ENCODE measurements at places on chromosomes 1 and 21. TPM values are rescaled to one million over a fixed set of nuclear protein-coding genes. Genes with fewer than 3 reads are reported as not detected.

DNA sequence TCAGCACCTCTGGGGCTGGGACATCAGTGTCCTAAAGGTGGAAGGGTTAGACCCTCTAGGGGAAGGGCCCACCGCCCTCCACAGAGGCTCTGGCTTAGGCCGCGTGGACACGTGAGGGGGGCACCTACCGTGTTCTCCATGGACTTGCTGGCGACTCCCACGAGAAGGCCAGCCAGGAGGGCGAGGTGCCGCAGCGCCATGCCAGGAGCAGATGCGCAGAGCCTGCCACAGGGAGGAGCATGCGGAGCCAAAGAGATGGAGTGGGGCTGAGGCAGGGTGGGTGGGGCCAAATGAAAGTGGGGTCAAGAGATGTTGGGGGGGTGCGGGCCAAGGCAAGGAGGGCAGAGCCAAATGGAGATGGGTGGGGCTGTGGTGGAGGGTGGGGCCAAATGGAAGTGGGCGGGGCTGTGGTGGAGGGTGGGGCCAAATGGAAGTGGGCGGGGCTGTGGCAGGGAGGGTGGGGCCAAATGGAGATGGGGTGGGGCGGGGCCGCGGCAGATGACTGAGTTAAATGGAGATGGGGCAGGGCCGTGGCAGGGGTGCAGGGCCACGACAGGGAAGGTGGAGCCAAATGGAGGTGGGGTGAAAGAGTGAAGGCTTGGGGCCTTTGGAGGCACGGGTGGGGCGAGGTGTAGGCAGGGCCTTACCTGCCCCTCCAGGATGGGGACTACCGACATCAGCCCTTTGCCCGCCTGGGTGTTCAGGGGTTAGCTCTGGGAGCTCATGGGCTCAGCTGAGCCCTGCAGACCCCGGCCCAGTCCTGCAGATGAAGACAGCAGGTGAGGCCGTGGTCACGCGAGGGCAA is 17.4 kb upstream of the RNF223 start:
- DNase-seq, result no peak
- no peaks in the 10 kb centered on the region for H3K27me3 ChIP-seq
- H3K4me1 ChIP-seq, result no peaks in the 10 kb centered on the region
- H3K27ac ChIP-seq, result no peak overlapping the region
- H3K36me3 ChIP-seq, result no peaks in the 10 kb centered on the region
- H3K4me3 ChIP-seq, result no peak overlapping the region

- DNase-seq, result no peak
- no peak overlapping the region for H3K4me3 ChIP-seq
- H3K36me3 ChIP-seq, result no peaks in the 10 kb centered on the region
- H3K27ac ChIP-seq, result no peak overlapping the region
- no peaks in the 10 kb centered on the region for H3K27me3 ChIP-seq
These were observed 192.0 kb downstream of the CACNA1E start for GRCh38 chr1:181675091-181675917.

The PDC gene
- total RNA-seq, result not detected

GRCh38 chr1:51622455-51622913 is 5.6 kb downstream of the OSBPL9 start:
- H3K4me3 ChIP-seq, result no peak overlapping the region
- H3K27me3 ChIP-seq, result no peaks in the 10 kb centered on the region
- peak; percentile 33 for DNase-seq
- H3K27ac ChIP-seq, result no peak overlapping the region
- peaks cover 18% of the 10 kb centered on the region for H3K4me1 ChIP-seq

DNA sequence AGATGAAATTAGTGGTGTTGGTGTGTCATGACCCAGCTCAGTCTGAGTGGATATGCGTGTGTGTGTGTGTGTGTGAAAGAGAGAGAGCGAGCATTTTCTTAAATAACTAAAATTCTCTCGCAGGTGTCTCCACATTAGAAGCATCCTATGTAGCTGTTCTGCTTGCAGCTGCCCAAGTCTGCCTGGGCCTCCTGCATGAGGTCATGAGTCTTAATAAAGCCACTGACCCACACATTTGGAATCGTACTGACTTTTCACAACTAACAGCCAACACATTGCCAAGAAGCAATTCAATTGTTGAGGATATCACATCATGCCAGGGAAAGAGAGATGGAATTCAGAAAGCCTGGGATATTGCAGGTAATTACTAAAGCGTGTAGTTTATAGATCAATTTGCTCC is 238.2 kb upstream of the AJAP1 start:
- H3K27me3 ChIP-seq, result no peaks in the 10 kb centered on the region
- H3K4me1 ChIP-seq, result no peaks in the 10 kb centered on the region
- H3K27ac ChIP-seq, result no peak overlapping the region

- no peak overlapping the region for H3K27ac ChIP-seq
- no peaks in the 10 kb centered on the region for H3K4me1 ChIP-seq
- H3K4me3 ChIP-seq, result no peak overlapping the region
- no peaks in the 10 kb centered on the region for H3K27me3 ChIP-seq
- DNase-seq, result no peak
These were observed 86.6 kb upstream of the DPH5 start for GRCh38 chr1:101112051-101112780.

GRCh38 chr1:206779638-206780037 is 7.3 kb upstream of the IL10 start:
- H3K4me1 ChIP-seq, result no peaks in the 10 kb centered on the region
- H3K27ac ChIP-seq, result no peak overlapping the region
- DNase-seq, result no peak
- no peaks in the 10 kb centered on the region for H3K27me3 ChIP-seq

DNA sequence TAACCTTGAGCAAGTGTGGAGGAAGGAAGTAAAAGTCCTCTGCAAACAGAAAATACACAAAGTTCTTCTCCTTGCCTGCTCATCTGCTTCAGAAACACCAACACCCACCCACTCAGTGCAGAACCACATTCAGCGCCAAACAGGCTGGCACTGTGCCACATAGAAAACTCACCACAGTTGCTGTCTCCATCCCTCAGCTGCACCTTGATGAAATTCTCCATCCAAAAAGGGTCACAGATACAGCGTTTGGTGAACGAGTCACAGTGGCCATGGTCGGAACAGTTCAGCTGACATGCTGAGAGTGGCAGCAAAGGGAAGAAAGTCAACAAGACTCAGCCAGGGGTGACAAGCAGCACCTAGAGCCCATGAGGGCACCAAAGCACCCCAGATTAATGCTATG is 114.5 kb downstream of the KIAA0319L start:
- no peaks in the 10 kb centered on the region for H3K27me3 ChIP-seq
- H3K27ac ChIP-seq, result no peak overlapping the region
- peaks cover 15% of the 10 kb centered on the region for H3K36me3 ChIP-seq
- H3K4me1 ChIP-seq, result peaks cover 4% of the 10 kb centered on the region
- no peak overlapping the region for H3K4me3 ChIP-seq
- DNase-seq, result no peak

DNA sequence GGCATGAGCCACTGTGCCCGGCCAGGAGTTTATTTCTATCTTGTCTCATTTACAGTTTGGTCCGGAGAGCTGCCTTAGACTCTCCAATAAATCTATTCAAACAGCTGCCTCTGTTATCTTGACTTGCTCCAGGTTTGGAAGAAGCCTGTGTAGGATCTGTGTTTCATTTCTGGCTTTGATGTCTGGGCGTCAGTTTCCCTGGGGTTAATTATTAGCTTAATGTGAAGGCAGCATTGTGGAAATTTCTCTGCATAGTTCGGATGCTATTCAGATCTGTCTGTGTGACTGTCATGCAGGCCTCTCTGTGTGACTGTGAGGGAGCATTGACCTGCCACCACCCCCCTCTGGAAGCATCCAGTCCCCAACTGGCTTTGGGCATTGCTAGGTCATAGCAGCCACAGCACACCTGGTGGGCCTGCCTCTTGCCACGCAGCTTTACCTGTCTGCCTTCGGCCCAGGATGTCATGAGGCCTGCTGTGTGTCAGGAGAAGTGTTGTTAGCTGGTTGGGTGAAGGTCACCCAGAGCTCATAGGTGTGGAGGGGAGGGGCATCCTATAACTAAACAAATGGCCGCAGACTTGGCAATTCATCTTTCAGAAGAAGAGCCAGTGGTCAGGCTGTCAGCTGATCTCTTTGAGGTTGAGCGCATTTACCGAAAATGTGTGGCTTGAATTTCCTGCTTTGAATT is 9.8 kb downstream of the IFNGR2 start:
- no peak for DNase-seq
- no peak overlapping the region for H3K4me3 ChIP-seq
- H3K27me3 ChIP-seq, result no peaks in the 10 kb centered on the region
- peaks cover 17% of the 10 kb centered on the region for H3K4me1 ChIP-seq
- no peaks in the 10 kb centered on the region for H3K36me3 ChIP-seq
- H3K27ac ChIP-seq, result peak overlapping the region; percentile 66

DNA sequence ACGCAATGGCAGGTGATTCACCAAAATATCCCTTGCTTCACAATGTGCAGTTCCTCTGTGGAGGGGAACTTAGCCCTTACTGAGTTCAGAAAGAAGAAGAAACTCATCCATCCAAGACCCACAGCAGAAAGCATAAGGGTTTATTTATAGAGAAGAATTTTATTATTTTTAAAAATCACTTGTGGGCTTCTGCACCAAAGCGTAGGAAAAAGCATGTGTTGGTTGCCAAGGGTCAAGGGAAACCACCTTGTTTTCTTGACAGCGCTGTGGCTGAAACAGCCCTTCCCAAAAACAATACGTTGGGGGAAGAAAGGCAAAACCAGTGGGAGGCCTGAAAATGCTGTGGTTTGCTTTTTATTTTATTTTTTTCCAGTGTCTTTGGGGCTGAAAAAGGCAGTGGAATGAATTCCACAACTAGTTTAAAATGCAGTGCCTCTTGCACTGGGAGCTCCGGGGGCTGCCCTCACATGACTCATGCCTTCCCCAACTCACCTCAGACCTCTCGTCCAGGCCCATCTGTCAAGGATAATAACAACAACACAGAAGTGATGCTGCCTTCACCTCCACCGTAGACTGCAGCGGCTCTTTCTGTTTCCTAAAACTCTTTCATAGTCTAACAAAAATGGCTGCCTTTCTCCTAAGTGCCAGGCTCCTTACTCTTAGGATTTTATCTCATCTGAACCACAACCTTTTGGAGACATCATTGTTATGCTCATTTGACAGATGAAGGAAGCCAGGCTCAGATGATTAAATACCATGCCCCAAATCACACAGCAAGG is 224.2 kb upstream of the JUN start:
- no peaks in the 10 kb centered on the region for H3K36me3 ChIP-seq
- H3K27me3 ChIP-seq, result no peaks in the 10 kb centered on the region
- H3K4me1 ChIP-seq, result peaks cover 4% of the 10 kb centered on the region
- no peak overlapping the region for H3K27ac ChIP-seq
- no peak for DNase-seq
- no peak overlapping the region for H3K4me3 ChIP-seq

DNA sequence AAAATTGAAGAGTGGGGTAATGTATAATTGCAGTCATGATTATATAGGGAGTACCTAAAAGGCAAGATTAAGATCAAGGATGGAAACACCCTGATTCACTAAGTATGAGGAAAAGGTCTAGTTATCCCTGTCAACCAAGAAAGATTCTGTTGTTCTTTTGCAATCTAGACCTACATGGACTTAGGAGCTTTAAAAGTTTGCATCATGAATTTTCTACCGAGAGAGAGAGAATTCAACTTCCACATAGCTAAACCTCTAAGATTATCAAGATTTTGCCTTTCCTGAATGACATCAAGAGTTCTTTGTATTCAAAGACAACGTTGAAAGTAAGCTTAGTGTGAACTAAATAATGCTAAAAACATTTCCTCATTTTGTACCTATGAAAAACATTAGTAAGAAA is 78.8 kb upstream of the RBM34 start:
- no peaks in the 10 kb centered on the region for H3K27me3 ChIP-seq
- H3K4me1 ChIP-seq, result no peaks in the 10 kb centered on the region
- H3K4me3 ChIP-seq, result no peak overlapping the region
- peaks cover 10% of the 10 kb centered on the region for H3K36me3 ChIP-seq

The OR2T35 gene
- not detected for total RNA-seq

The SLC35A3 gene
- total RNA-seq, result 15.6 TPM

- DNase-seq, result no peak
- no peaks in the 10 kb centered on the region for H3K27me3 ChIP-seq
- no peaks in the 10 kb centered on the region for H3K4me1 ChIP-seq
- no peak overlapping the region for H3K4me3 ChIP-seq
- no peak overlapping the region for H3K27ac ChIP-seq
These were observed 33.7 kb downstream of the KCND3 start for GRCh38 chr1:111955755-111956154.

GRCh38 chr1:224592636-224593582 is 23.2 kb upstream of the CNIH3 start:
- no peak overlapping the region for H3K4me3 ChIP-seq
- H3K36me3 ChIP-seq, result no peaks in the 10 kb centered on the region
- H3K27me3 ChIP-seq, result no peaks in the 10 kb centered on the region
- DNase-seq, result no peak
- no peaks in the 10 kb centered on the region for H3K4me1 ChIP-seq
- no peak overlapping the region for H3K27ac ChIP-seq

- DNase-seq, result no peak
- H3K27me3 ChIP-seq, result no peaks in the 10 kb centered on the region
- H3K36me3 ChIP-seq, result no peaks in the 10 kb centered on the region
These were observed 8.1 kb upstream of the XCL1 start for GRCh38 chr1:168568346-168568745.

DNA sequence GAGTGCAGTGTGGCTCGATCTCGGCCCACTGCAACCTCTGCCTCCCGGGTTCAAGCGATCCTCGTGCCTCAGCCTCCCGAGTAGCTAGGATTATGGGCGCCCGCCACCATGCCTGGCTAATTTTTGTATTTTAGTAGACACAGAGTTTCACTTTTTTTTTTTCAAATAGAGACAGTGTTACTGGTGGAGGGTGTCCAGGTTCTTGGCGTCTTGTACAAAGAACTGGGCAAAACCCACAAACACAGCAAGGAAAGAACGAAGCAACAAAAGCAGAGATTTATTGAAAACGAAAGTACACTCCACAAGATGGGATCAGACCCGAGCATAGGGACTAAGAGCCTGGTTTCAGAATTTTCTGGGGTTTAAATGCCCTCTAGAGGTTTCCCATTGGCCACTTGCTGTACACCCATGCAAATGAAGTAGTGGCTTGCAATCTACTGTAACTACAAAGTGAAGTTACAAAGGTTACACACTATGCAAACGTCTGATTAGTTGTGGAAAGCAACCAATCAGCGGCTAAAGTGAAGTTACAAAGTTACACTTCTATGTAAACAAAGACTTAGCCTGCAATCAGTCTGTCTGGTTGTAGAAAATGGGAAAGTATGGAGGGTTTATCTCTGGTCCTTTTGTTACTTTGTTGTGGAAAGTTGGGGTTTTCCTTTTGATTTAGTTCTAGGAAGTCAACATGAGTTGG is 199.1 kb downstream of the DYRK1A start:
- no peaks in the 10 kb centered on the region for H3K4me1 ChIP-seq
- no peak overlapping the region for H3K27ac ChIP-seq
- no peaks in the 10 kb centered on the region for H3K36me3 ChIP-seq

DNA sequence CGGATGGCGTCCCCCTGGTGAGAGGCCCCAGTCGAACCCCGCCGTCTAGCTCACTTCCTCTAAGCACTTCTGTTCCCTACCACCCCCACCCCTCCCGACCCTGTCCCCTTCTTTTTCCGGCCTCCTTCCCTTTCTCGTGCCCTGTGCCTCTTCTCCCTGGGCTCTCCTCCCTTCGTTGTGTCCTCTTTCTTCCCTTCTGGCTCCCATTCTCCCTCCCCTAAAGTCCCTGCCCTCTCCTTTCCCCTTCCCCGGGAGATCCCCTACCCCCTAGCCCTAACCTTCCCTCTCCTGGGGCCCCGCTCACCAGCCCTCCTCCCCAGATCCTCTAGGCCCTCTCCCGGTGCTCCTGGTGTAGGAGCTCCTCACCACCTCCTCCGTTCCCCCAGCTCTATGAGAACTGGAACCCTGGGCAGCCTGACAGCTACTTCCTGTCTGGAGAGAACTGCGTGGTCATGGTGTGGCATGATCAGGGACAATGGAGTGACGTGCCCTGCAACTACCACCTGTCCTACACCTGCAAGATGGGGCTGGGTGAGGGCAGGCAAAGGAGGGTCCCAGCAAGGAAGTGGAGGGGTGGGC is 15.9 kb downstream of the BCAN start:
- H3K27ac ChIP-seq, result no peak overlapping the region
- peaks cover 24% of the 10 kb centered on the region for H3K4me1 ChIP-seq
- H3K4me3 ChIP-seq, result no peak overlapping the region
- DNase-seq, result no peak

All from pancreas (tissue), 10 donors.